ENCODE measurements at places on chromosomes 5 and 9.
A peak's percentile ranks its signal among the peaks of the same experiment; 100 is the strongest.

DNA sequence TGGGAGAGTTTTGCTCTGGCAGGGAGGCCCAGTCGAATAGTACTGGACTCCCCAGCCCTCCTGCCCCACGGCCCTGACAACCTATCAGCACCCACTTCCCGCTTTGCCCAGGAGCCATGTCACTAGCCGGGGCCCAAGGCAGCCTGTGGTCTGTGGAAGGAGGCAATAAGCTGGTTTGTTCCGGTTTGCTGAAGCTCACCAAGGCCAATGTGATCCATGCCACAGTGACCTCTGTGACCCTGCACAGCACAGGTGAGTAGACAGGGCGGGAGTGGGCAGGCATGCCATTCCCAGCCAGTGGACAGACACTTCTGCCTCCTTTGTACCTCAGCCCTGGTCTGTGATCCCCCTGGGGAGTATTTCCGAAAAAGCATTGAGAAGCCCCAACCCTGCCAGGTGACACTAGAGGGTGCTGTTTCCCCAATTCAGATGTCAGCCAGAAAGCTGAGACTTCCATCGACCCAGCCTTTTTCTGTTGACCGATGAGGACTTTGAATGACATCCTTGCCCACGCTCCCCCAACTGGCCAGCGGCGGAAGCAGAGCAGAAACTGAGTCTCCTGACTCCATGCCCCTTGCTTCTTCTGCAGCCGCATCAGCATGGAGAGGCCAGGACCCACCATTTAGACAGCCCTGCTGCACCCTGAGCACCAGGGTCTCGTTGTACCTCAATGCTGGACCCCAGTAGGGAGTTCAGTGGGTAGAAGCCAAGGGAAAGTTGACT is 9.6 kb downstream of the PCYOX1L start:
- no peak for DNase-seq

DNA sequence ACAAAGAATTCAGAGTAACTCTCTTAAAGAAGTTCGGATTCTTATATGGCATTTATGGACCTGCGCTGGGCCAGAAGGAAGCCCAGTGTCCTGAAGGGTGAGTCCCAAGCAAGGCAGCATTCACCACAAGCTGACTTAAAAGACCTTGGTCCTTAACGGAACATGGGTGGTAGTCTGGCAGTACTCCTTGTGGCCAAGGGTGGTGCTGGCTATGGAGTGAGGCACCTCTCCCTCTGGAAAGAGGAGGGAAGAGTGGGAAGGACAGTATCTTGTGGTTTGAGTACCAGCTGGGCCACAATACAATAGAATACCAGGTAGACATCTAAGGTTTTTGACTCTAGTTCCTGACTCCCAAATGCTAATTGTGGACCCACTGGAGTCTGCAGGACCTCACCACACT is 425.7 kb upstream of the CYLC2 start:
- no peak for DNase-seq

DNA sequence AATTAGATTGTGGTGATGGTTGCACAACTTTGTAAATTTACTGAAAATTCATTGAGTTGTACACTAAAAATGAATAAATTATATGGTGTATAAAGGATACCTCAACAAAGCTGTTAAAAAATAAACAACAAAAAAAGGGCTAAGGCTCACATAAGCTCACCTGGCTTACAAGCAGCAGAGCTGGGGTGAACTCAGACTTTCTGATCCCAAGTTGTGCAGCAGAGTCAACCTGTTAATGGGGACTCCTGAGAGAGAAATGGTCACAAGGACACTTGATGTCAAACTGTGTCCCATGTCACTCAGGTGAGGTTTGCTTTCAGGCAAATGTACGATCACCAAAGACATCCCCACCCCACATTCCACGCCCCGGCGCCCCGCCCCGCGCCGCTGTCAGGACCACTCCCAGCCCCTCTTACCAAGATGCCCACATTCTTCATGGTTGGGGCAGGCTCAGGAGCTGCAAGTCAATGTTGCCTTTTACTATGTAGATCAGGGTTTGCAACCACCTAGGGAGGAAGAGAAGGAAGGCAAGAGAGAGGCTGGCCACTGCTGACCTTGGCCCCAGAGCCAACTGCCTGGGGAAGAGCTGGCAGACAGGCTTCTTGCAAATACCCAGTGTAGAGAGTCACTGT is 22.4 kb upstream of the SLC36A1 start:
- no peak for DNase-seq

- DNase-seq, result no peak
Measured at GRCh38 chr5:126852091-126852571, 75.2 kb downstream of the LMNB1 start.

GRCh38 chr5:80864706-80865435 is 95.3 kb upstream of the RASGRF2 start:
- DNase-seq, result no peak

- no peak for DNase-seq
Measured at GRCh38 chr5:78591138-78591612, 57.4 kb downstream of the LHFPL2 start.

DNA sequence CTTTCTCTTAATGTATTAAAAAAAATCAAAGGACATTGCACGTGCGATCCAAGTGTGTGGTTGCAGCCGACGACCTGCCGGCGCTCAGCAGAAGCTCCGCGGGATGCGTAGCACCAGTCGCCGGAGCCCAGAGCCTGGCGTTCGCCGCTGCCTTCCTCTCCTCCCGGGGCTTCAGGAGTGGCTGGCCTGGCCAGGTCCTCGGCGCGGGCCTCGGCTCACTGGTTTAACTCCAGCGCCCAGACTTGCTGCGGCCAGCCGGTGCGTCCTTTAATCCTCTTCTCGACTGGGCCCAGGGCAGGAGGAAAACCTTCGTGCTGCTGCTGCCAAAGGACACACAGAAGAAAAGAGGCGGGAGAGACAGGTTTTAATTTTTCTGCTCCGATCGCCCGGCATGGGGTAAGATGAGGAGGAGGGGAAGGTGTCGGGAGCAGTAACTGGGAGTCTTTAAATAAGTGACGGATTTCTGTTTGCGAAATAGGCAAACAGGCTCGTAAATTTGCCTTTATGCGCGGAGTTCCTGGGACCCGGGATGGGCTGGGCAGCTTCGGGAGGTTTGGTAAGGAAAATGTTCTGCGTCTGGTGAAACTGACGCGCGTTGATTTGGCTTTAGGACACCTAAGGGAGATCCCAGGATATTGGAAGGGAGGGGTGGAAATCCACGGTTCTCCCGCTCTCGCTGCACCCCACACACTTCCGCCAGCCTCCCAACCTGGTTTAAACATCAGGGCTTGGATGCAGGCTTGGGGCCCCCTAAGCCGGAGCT is 2.3 kb downstream of the HAND1 start:
- no peak for DNase-seq

DNA sequence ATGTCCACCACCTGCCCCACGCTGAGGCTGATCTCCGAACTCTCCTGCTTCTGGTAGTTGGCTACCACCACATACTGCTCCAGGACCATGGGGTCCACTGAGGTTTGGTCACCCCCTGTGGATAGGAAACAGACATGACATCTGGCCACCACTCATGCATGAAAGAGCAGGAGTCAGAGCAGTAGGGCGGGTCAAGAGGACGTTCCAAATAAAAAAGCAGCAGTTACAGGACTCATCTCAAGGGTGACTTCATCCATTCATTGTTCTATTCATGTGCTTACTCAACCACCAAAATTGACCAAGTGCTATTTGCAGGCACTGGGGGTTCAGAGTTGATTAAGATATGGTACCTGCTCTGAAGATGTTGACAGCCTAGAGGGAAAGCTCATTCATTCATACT is 79.2 kb upstream of the UBTD2 start:
- DNase-seq, result no peak

GRCh38 chr5:162593881-162594280 is 526.3 kb downstream of the GABRG2 start:
- no peak for DNase-seq

DNA sequence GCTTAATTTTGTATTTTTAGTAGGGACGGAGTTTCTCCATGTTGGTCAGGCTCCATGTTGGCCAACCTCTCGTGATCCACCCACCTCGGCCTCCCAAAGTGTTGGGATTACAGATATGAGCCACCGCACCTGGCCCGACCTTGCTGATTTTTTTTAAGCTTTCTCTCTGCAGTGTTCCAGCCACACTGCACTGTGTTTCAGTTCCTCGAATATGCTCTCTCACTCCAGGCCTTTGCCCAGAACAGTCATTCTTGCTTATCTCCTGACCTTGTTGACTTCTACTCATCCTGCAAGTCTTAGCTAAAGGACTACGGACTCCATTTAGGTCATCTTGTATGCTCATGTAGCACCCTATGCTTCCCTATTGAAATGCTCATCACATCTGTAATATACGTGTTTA is 3.3 kb downstream of the SNAPC3 start:
- DNase-seq, result no peak

- no peak for DNase-seq
Measured at GRCh38 chr5:95887977-95888376, 65.5 kb upstream of the GLRX start.

DNA sequence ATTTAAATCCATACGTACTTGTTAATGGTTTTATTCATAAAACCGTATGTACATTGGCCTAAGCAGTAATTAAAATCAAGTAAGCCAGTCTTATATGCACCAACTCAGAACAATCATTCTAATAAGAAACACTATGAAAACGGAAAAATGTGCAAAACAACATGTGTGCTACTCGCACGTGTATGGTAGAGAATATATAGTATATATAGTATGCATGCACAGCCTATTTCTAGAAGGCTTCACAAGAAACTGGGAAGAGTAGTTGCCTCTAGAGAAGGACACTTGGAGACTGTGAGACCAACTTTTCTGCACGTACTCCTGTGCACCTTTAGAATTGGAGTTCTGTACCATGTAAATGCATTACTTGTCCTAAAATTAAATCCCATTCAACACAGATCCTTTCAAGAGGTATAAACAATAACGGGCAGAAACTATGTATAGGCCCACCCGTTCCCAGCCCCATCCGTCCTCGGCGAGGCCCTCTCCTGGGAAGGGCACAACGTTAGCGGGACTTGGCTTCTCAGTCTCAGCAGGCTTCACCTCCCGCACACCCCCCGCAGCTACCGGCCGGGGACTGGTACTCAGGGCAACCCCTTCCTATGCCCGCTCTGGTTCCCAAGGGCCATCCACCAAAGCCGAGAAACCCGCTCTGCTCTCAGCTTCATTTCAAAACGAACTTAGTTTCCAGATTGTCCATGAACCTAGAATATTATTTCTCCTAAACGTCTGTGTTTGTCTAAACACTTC is 2.0 kb downstream of the CDC14B start:
- DNase-seq, result peak; percentile 62

- DNase-seq, result no peak
Measured at GRCh38 chr9:127090341-127090985, 32.0 kb downstream of the ANGPTL2 start.

DNA sequence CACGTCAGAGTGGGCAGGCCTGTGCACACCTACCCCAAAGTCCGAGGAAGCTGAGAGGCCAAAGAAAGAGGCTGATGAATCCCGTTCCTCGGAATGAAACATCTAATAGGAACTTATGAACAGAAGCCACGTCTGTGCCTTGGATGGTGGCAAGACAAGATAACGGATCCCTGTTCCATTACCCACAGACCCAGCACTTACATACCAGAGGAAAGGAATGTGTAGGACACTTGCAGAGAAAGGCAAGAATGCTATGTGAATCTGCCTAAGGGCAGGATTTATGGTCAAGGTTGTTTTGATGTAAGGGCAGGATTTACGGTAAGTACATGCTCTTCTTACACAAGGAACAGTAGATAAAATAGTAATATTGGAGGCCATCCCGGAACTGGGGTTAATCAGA is 93.2 kb downstream of the WDR41 start:
- no peak for DNase-seq
